ENCODE measurements at places on chromosomes 5 and 9. TPM values are rescaled to one million over a fixed set of nuclear protein-coding genes. Genes with fewer than 3 reads are reported as not detected.

- peaks cover 23% of the 10 kb centered on the region for H3K36me3 ChIP-seq
- no peaks in the 10 kb centered on the region for H3K27me3 ChIP-seq
- H3K4me3 ChIP-seq = no peak overlapping the region
- peaks cover 26% of the 10 kb centered on the region for H3K4me1 ChIP-seq
Observed at GRCh38 chr9:128495804-128496417, 8.6 kb upstream of the GLE1 start.

DNA sequence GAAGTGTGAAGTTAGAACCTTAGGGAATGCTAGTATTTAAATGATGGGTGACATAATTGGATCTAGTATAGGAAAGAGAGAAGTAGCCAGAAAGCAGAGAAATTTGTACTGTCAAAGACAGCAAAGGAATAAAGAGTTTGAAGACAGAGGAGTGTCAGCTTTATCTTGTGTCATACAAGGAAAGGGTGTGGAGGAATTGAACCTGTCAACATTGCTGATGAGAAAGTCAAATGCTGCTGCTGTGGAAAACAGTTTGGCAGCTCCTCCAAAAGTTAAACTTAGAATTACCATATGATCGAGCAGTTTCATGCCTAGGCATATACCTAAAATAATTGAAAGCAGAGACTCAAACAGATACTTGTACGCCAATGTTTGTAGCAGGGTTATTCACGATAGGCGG is 63.7 kb downstream of the DENND4C start:
- H3K36me3 ChIP-seq = peaks cover 16% of the 10 kb centered on the region

- H3K27me3 ChIP-seq = no peaks in the 10 kb centered on the region
- no peak overlapping the region for H3K4me3 ChIP-seq
- H3K36me3 ChIP-seq = no peaks in the 10 kb centered on the region
- H3K27ac ChIP-seq = no peak overlapping the region
- no peak for DNase-seq
Observed at GRCh38 chr5:53890490-53890889, 330.1 kb downstream of the NDUFS4 start.

DNA sequence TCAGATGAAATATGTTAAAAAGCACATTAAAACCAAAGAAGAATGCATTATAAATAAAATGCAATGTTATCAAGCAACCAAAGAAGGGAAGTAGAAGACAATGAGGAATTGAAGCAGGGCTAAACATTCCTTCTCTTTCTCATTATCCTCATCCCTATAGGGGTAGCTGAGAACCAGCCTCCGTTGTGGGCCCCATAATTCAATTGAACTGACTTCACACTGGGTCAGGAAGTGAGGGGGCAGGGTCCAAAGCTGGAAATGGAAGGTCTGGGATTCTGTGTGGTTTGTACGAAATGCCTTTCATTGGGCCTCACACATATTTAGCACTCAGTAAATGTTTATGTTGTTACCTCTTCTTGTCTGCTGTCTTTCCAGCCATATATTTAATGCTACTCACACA is 220.4 kb upstream of the CD180 start:
- peaks cover 13% of the 10 kb centered on the region for H3K4me1 ChIP-seq
- DNase-seq = no peak
- no peak overlapping the region for H3K27ac ChIP-seq
- no peaks in the 10 kb centered on the region for H3K36me3 ChIP-seq
- no peaks in the 10 kb centered on the region for H3K27me3 ChIP-seq

DNA sequence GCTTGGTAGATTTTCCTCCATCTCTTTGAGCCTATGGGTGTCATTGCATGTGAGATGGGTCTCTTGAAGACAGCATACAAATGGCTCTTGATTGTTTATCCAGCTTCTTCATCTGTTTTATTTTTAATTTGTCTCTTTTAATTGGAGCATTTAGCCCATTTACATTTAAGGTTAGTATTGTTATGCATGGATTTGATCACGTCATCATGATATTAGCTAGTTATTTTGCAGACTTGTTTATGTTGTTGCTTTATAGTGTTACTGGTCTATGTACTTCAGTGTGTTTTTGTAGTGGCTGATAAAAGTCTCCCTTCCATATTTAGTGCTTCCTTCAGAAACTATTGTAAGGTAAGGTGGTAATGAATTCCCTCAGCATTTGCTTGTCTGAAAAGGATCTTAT is 78.6 kb upstream of the RGMB start:
- H3K27ac ChIP-seq = no peak overlapping the region
- H3K4me3 ChIP-seq = no peak overlapping the region
- no peak for DNase-seq
- H3K4me1 ChIP-seq = no peaks in the 10 kb centered on the region
- no peaks in the 10 kb centered on the region for H3K27me3 ChIP-seq

GRCh38 chr9:37575921-37576721 is at the start of gene FBXO10:
TSS of gene FBXO10 (minus strand) at chr9:37576380. CDS start at chr9:37541768, 34,612 bp downstream.
- H3K36me3 ChIP-seq = no peaks in the 10 kb centered on the region
- H3K27me3 ChIP-seq = no peaks in the 10 kb centered on the region
- peak within 1 kb of the TSS; percentile 83 for H3K4me3 ChIP-seq
- H3K27ac ChIP-seq = peak within 1 kb of the TSS; percentile 95
- H3K4me1 ChIP-seq = peaks cover 37% of the 10 kb centered on the region
- DNase-seq = peak; percentile 92

PCDHA6 gene
- 23.5 TPM for total RNA-seq

DNA sequence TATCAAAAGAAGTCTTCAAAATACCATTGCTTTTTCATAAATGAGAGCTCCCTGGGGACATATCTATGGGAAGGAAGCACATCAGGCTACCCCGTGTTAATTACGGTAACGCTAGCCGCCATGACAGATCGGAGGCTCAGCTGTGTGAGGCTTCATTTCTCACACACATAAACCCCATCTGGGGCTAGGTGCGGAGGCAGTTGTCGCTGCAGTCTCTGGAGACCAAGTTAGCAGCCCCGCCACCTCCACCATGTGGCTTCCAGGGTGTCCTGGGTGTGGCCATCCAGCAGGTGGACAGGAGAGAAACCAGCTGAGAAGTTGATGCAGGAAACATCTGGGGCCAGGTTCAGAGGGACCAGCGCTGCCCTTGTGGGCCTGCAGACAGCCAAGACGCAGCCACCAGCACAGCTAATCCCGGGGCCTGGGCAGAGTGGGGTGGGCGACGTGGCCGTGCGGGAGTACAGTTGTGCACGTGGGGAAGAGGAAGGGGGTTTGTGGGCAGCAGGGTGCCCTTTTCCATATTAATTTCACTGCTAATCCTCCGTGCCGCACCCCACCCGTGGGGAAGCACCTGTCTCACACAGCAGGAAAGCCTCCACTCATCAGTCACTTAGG is 426.5 kb downstream of the IRX1 start:
- H3K36me3 ChIP-seq = no peaks in the 10 kb centered on the region
- no peak overlapping the region for H3K4me3 ChIP-seq
- H3K27me3 ChIP-seq = no peaks in the 10 kb centered on the region
- no peak overlapping the region for H3K27ac ChIP-seq
- no peaks in the 10 kb centered on the region for H3K4me1 ChIP-seq

DNA sequence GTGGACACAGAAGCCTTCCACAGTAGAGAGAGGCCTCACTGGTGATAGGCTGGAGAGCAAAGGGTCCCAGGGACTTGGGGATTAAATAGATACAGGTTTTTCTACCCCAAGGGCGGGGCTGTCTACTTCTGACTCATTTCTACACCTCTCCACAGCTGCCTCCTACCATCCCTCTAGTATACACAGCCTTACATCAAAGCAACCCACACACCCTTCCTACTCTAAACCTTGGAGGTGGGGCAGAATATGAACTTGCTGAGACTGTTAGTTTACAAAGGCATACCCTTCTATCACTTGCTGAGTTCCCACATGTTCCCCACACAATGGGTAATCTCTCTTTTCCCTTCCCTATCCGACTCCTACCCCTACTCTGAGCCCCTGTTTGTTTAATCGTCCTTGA is 19.9 kb upstream of the PCA3 start:
- DNase-seq = no peak
- peaks cover 4% of the 10 kb centered on the region for H3K36me3 ChIP-seq
- H3K4me3 ChIP-seq = no peak overlapping the region

GRCh38 chr5:13519131-13519530 is 425.4 kb downstream of the DNAH5 start:
- no peak for DNase-seq
- no peak overlapping the region for H3K4me3 ChIP-seq
- no peaks in the 10 kb centered on the region for H3K36me3 ChIP-seq
- H3K27ac ChIP-seq = no peak overlapping the region

- no peak for DNase-seq
- peaks cover 28% of the 10 kb centered on the region for H3K4me1 ChIP-seq
- H3K4me3 ChIP-seq = no peak overlapping the region
- H3K27me3 ChIP-seq = no peaks in the 10 kb centered on the region
Observed at GRCh38 chr5:169748174-169748573, 111.1 kb downstream of the DOCK2 start.

GRCh38 chr9:76290555-76290954 is 103.7 kb downstream of the RFK start:
- no peaks in the 10 kb centered on the region for H3K4me1 ChIP-seq
- no peak for DNase-seq
- H3K4me3 ChIP-seq = no peak overlapping the region
- peaks cover 12% of the 10 kb centered on the region for H3K27me3 ChIP-seq

OR2V2 gene
- total RNA-seq = not detected

DNA sequence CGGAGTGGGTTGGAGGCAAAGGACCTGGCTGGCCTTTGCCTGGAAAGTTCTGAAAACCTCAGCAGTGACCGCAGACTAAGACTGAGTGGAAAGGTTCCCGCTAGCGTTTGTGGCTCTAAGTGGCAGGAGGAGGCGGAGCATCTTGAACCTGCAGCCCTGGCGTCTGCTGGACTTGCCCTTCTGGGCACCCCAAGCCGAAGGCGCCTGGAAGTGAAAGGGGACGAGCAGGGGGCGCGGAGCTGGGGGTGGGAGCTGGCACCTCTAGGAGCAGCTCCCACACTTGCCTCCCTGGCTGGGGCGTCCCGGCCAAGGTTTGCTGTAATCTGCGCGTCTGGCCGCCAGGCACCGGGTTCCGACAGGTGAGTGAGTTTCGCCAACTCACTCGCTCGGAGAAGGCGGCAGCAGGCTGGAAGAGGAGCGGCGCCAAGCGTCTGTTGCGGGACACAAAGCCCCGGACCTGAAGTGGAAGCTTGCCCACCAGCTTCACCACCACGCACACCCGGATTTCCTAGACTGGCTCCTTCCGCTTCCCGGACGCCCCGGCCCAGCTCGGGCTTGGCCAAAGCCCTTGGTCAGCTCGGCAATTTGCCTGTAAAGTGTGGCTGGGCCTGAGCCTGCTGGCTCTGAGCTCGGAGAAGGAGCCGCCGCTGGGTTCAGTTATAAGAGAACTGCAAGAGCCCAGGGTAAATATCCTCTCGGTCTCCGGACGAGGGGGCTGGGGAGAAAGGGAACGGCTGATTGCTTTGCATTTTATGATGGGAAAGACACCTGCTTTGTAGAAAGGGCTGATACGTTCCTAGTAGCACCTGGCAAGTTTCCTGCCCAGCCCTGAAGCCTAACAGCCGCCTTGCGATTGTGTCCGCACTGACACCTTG is at the start of gene GNA14:
GNA14 (minus strand) TSS at position 89 of the 875 bp plus-strand sequence. CDS start 529 bp downstream, outside the sequence.
- H3K4me1 ChIP-seq = no peaks in the 10 kb centered on the region
- H3K36me3 ChIP-seq = no peaks in the 10 kb centered on the region
- no peak for DNase-seq
- H3K27me3 ChIP-seq = no peaks in the 10 kb centered on the region
- peak within 1 kb of the TSS; percentile 40 for H3K4me3 ChIP-seq

LPAR1 gene
- total RNA-seq = 35.4 TPM

C7 gene
- not detected for total RNA-seq

GRCh38 chr5:89342106-89342876 is 459.3 kb upstream of the MEF2C start:
- H3K27me3 ChIP-seq = no peaks in the 10 kb centered on the region
- no peak for DNase-seq
- H3K36me3 ChIP-seq = no peaks in the 10 kb centered on the region
- no peak overlapping the region for H3K4me3 ChIP-seq
- peak overlapping the region; percentile 14 for H3K27ac ChIP-seq
- H3K4me1 ChIP-seq = peaks cover 23% of the 10 kb centered on the region

DNA sequence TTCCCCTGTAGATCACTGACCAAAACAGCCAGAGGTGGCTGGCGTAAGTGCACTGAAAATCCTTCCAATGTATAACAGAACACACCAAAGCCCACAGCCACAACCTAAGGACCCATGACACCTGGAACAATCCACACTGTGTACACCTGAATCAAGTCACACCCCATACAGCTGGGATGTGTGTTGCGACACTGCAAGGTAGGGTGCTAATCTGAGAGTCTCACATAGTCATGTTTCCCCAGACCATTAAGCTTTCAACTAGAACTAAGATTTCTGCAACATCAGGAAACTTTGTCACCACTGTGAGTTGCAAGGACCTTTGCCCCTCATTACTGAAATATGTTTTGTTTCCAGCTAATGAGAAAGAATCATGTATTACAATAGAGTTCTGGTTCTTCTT is 59.4 kb downstream of the MED27 start:
- no peaks in the 10 kb centered on the region for H3K36me3 ChIP-seq
- no peak overlapping the region for H3K27ac ChIP-seq
- no peak overlapping the region for H3K4me3 ChIP-seq
- DNase-seq = no peak
- no peaks in the 10 kb centered on the region for H3K27me3 ChIP-seq

FKTN gene
- 16.2 TPM for total RNA-seq

FCHO2 gene
- 22.5 TPM for total RNA-seq

DNA sequence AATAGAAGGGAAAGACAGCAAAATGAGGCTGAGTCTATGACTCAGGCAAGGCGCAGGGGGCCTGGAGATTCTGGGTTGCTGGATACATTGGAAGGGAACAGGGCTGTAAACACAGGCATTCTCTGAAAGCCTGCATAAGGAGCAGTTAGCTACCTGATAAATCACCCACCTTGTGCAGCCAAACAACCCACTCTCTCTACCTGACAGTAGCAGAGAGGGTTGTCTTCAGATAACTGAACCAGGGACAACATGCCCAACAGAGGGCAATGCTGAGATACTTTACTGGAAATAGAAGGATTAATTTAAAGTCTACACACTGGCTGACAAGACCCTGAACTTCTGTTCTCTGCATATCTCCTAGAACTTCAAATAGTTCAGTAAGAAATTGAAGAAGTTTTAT is 161.6 kb downstream of the KCTD16 start:
- no peak overlapping the region for H3K4me3 ChIP-seq
- no peak overlapping the region for H3K27ac ChIP-seq
- no peak for DNase-seq
- no peaks in the 10 kb centered on the region for H3K36me3 ChIP-seq
- H3K4me1 ChIP-seq = peaks cover 3% of the 10 kb centered on the region

TMEM171 gene
- total RNA-seq = 3.6 TPM

HTR1A gene
- not detected for total RNA-seq

NOXA1 gene
- 0.97 TPM for total RNA-seq

GRCh38 chr9:10869687-10870086 is 256.9 kb upstream of the PTPRD start:
- no peak overlapping the region for H3K4me3 ChIP-seq
- H3K27ac ChIP-seq = no peak overlapping the region
- no peaks in the 10 kb centered on the region for H3K4me1 ChIP-seq
- no peaks in the 10 kb centered on the region for H3K27me3 ChIP-seq
- no peaks in the 10 kb centered on the region for H3K36me3 ChIP-seq

FOCAD gene
- total RNA-seq = 26.2 TPM

ECPAS gene
- 118 TPM for total RNA-seq

All from chondrocyte (in vitro differentiated cells).